ENCODE measurements at places on chromosomes 13 and 19.

DNA sequence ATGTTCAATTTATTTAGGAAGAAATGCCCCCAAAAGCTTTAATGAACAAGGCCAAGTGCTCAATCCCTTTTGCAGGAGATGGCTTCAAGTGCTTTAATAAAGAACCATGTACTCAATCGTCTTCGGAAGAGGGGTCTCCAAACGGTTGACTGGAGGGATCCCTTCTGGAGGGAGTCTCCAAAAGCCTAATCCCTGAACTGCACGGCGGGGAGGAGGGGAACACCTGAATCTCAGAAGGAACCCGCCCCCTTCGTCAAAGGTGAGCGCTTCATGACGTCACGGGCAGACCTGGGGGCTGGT is 505 bp downstream of the PAF1 start:
- DNase-seq = peak; percentile 79

DNA sequence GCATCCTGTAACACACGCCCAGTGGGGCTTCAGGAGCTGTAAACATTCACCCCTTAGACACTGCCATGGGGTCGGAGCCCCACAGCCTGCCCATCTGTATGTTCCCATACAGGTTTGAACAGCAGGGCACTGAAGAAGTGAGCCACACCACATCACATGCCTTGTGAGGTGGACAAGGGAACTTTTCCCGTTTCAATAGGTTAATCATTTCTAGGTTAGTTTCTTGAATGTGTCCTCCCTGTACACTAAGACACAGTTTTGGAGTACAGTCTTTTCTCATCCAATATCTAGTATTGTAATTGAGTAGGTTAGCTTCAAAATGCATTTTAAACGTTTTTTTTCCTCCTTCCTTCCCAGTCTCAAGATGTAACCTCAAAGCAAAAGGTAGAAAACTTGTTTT is 700.2 kb upstream of the PCDH20 start:
- DNase-seq = no peak

- DNase-seq = no peak
Measured at GRCh38 chr19:10660346-10660745, 6.2 kb downstream of the ILF3 start.

DNA sequence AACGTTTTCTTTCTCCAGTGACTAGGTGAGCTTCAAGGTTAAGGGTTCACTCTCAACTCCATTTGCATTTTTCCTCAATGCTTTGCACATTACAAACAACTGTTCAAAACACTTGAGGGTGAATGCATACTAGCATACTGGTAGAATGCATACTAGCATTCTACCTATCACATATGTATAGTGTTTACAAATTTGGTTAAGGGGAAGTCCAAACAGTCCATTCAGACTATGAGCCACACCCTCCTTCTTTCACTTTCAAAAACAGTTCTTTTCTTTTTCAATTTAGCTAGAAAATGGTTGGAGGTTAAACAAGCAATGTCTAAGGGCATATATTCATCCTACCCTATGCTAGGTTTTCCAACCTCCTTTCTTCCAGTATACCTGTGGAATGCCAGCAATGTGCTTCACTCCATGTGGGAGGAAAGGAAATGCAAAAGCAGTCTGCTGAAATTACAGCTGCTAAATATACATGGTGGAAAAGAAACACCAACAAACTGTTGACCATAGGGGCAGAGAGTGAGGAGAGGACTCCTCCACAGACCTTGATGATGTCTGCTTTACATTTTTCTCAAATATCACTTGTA is 102.6 kb downstream of the DOCK9 start:
- no peak for DNase-seq

DNA sequence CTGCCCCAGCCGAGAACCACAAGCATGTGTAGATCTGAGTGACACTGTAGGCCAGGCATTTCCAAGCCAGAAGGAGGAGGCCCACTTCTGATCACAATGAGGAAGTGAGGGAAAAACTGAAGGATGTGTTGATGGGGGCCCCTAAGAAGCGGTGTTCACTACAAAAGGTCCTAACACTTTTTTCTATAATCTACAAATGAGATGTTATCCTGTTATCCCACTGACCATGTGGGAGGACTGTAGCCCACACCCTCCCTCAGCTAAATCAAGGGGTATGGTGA is 99.0 kb upstream of the MCF2L start:
- no peak for DNase-seq

GRCh38 chr13:51113186-51113881 is 2.3 kb upstream of the C13orf42 start:
- no peak for DNase-seq

GRCh38 chr13:27203186-27203585 is 31.6 kb upstream of the USP12 start:
- DNase-seq = no peak

GRCh38 chr13:72570019-72570418 is 157.4 kb downstream of the MZT1 start:
- DNase-seq = no peak

DNA sequence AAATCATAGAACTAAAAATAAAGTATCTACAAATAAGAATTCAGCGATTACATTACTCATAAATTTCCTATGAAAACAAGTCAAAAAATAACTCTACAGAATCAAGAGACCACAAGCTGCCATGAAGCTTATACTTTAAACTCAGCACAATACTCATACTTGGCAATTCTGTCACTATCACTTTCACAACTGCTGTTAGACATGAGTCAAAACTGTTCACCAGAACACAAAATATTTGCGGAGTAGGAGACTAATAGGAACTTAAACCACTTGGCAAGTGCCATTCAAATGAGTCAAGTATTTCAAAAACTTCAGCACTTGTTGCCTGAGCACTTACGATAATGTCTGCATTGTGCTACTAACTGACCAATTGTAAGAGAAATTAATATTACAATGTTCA is 387.8 kb upstream of the GPC6 start:
- no peak for DNase-seq
